ENCODE measurements at places on chromosomes 2 and 18.

GRCh38 chr2:207515671-207516070 lies 14.1 kb upstream of the CREB1 start:
- DNase-seq, result no peak

GRCh38 chr18:72436401-72436800 lies 107.7 kb downstream of the CBLN2 start:
- no peak for DNase-seq

DNA sequence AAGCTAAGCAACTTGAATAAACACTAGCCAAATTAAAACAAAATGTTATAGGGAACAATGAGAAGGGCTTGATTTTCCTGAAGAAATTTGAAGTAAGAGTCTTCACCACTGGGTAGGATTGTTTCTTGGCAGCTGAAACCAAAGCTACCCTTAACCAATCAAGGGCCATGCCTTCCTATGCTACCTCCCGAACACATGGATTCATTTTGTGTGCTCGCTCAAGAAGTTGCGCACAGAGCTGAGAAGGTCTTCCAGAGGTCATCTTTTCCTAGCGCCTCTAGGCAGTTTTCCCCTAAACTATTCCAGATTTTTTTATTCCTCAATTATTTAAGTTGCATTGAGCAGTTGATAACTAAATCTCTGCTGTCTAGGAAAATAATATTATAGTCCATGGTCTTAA lies 264.6 kb downstream of the RBM43 start:
- no peak for DNase-seq

- no peak for DNase-seq
Measured at GRCh38 chr2:240278661-240279060, 138.2 kb upstream of the OTOS start.

DNA sequence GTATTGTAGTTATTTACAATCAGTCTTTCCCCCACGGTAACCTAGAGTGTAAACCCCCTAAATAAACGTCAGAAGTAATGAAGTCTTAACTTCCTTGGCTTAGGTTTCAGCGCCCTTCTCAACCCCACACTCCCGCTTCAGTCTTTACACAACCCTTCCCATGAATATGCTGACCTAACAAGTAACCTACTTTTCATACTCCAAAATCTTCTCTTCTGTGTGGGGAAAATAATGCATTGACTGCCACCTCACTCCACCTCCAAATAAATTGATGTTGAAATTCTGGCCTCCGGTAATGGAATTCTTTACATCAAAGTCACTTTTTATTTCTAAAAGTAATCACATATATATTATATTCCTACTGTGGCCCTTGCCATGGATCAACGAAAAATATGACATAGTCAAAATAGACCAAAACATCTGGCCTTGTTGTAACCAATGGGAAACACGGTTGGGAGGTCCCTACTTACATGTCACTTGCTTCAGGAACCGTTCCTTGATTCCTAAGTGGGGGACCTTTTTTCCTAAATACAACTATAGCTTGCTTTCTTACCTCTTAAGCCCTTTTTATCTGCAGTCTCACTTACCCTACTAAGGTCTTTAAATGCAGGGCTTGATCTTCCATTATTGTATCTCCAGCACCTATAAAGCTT lies 961 bp downstream of the GEN1 start:
- no peak for DNase-seq
